ENCODE measurements at places on chromosomes 16 and 17.

DNA sequence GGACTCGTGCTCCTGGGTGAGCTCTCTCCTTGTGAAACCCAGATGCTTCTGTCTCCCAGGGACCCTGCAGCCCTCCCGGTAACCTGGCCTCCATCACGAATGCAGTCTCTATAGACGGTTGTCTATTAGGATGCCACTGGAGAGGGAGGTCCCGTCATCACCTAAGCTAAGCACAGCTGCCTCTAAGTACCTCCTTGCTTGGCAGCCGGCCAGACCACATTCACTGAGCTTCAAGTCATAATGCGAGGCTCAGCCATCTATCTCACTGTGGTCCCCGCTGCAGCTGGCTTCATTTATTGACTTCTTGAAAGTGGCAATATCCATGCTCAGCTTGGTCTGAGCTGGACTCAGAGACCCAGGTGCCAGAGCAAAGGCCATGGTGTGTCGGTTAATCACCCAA lies 74.5 kb upstream of the HSBP1 start:
- DNase-seq = peak; percentile 48

DNA sequence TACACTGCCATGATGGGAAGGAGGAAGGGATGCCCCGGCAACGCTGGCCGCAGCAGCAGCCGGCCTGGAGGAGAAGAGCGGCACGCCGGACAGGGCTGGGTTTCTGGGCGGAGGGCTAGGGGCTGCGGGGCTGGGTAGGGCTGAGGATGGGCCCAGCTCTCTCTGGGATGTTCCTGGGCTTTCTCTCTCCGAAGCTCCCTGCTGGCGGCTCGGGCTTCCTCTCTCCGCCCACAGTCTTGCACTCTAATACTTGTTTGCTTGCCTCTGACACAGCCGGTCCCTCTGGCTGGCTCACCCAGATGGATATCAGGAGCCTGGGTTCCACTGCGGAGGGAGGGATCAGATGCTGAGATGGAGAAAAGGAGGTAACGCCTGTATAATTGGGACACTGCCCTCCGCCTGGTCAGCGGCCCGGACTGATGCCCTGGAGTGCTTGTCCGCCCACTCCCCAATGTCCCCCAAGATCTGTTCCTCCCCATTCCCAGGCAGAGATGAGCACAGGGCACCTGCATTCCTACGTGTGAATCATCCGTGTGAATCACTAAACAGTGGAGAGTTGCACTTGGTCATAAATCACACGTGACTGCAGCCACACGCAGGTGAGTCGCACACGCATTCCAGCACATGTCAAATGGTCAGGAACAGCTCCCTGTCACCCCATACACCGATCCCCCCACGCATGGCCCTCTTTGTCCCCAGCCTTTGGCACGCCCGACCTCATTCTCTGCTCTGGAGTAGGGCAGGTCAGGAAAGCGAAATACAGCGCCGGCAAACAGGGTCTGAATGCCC lies at the start of gene ALOXE3:
TSS of gene ALOXE3 (minus strand) at position 535 of the 789 bp plus-strand sequence. CDS start at position 11, 524 bp downstream.
- DNase-seq = no peak

GRCh38 chr17:15346066-15346595 lies 4.7 kb upstream of the TEKT3 start:
- DNase-seq = no peak

GRCh38 chr16:49465661-49466528 lies 92.3 kb downstream of the C16orf78 start:
- no peak for DNase-seq

GRCh38 chr16:89601906-89602272 lies 11.6 kb upstream of the DPEP1 start:
- DNase-seq = no peak

DNA sequence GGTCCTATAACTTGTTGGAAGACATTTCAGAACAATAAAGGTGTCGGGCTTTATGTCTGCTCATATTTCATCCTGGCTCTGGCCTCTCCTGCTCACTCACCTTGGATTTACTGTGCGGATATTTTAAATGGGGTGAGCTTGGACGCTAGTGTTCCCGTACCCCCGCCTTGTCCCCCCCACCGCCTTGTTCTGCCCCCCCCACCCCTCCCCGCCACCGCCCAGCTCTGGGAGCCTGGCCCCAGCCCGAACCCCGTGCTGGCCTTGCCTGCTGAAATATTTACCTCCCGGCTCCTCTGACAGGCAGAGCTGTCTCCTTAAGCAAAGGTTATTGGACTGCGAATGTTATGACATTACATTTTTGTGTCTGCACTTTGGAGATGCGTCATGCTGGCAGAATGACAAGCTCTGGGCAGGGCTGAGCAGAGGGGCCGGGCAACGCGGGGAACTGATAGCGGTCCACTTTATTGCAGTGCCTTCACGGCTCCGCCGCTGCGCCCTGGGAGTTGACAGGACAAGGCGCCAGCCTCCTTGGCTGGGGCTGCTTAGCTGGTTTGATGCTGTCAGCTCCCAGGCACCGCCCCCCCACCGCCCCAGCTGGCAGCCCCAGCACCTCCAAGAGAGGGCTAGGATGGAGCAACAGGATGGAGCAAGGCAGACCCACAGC lies 222.5 kb upstream of the GSE1 start:
- no peak for DNase-seq

GRCh38 chr16:22898874-22899348 lies 84.9 kb downstream of the HS3ST2 start:
- DNase-seq = no peak

DNA sequence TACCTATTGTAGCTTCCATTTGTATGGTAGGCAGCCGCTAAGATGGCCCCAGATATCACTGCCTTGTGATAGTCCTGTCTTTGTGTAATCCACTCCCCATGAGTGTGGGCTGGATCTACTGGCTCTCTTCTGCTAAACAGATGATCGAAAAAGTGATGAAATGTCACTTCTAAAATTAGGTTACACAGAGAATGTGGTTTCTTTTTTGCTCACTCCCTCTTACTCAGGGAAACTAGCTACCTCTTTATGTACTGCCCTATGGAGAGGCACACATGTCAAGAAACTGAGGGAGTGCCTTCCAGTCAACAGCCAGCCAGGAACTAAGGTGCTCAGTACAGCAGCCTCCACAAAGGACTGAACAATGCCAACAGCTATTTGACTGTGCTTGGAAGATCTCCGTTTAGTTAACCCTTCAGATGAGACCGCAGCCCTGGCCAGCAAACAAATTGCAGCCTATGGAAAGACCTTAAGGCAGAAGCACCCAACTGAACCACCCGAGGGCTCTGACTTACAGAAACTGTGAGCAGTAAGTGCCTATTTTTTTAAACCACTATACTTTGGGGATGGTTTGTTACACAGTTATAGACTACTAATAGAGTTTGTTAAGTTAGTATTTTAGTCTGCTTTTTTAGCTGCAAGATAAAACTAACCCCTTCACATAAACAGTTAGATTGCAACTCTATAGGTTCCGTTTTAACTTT lies 113.2 kb upstream of the MAF start:
- DNase-seq = no peak

DNA sequence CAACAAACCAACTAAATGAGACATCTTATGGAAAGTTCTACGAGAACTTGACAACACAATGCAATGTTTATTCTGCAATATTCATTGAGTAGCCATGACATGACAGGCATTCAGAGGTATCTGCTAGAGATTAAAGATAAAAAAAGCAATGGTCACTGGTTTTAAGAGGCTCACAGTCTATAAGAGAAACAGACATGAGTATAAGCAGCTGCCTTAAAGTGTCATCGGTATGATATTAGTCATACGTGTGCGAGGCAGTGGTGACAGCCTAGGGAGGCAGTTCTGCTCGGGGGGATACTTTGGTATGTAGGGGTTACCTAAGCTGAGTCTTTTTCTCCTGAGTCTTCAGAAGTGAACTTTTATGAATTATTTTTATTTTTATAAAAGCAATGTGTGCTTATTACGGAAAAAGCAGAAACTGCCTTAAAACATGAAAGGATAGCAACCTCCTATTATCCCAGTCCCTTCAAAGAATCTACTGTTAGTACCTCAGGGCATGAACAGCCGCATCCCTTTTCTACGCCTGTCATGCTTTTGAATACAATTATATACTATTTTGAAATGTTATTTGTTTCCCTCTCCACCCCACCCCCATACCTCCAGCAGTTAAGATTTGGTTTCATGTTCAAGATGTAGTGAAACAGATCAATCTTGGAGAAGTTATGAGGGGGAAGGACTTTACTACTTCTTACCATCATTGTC lies 7.7 kb downstream of the ST6GALNAC1 start:
- no peak for DNase-seq

DNA sequence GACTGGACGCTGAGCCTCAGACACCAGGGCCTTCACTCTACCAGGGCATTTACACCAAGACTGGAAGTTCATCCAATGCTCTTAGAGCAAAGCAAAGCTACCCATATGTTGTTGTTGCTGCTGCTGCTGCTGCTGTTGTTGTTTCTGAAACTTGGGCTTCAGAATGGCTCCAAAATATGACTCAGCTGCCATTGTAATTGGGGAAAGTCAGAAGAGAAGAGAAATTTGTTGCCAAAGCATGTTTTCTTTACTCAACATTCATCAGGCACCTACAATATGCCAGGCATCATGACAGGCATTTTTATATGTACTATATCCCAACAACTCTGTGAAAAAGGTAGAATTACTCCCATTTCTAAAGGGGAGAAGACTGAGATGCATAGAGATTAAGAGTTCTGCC lies 11.9 kb downstream of the KRT32 start:
- no peak for DNase-seq

GRCh38 chr17:1758807-1759206 lies 3.1 kb upstream of the SERPINF1 start:
- no peak for DNase-seq

GRCh38 chr17:79695293-79695790 lies 35.4 kb upstream of the ENPP7 start:
- DNase-seq = no peak

DNA sequence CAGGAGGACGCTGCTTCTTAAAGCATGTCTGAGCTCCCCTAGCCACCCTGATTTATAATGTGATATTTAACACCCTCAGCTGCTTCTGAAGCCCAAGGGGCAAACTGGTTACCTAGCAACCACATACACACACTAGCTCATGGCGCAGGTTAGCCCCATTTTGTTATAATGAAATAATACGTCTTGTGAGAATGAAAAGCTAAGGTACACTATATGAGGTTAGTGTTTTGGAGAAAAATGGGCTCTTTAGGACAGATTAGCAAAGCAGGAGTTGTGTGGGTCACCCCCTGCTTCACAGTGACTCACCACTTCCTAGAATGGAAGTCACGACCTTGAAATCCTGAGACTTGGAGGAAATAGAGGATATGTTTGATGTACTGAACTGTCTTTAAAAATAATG lies 404.8 kb upstream of the HSBP1 start:
- no peak for DNase-seq

- DNase-seq = no peak
These were observed 12.4 kb upstream of the SUPT4H1 start for GRCh38 chr17:58364270-58364942.

DNA sequence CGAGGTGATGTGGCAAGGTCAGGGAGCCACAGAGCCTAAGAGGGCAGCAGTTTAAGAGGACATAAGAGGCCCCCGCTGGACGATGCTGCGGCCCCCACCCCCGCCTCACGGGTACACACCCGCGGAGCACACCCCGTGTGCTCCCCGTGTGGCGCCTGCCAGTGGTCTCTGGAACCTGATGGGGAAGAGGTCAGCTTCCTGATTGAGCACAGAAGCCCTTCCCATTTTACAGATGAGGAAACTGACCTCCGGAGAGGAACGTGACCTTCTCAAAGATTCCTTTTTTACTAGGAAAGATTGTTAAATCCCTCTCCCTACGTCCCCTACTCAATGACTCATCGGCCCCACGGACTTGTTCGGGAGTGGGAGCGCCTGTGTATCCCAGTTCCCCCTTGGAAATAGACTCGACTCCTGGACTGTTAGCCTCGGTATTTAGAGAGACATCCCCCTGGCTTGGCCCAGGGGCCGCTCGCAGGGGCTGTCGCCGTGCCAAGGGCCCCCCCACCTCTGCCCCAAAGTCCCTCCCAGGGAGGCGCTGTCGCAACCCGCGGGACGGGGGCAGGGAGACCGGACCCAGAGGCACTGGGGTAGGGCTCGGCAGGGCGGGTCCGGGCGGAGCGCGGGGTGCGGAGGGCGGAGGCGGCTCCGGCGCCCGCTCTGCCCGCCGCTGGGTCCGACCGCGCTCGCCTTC lies at the start of gene ABCC3:
TSS of gene ABCC3 (plus strand) at position 658 of the 691 bp plus-strand sequence. CDS start 56 bp downstream, outside the sequence.
- DNase-seq = no peak

- DNase-seq = no peak
These were observed 12.0 kb downstream of the SP2 start for GRCh38 chr17:47907932-47908562.

DNA sequence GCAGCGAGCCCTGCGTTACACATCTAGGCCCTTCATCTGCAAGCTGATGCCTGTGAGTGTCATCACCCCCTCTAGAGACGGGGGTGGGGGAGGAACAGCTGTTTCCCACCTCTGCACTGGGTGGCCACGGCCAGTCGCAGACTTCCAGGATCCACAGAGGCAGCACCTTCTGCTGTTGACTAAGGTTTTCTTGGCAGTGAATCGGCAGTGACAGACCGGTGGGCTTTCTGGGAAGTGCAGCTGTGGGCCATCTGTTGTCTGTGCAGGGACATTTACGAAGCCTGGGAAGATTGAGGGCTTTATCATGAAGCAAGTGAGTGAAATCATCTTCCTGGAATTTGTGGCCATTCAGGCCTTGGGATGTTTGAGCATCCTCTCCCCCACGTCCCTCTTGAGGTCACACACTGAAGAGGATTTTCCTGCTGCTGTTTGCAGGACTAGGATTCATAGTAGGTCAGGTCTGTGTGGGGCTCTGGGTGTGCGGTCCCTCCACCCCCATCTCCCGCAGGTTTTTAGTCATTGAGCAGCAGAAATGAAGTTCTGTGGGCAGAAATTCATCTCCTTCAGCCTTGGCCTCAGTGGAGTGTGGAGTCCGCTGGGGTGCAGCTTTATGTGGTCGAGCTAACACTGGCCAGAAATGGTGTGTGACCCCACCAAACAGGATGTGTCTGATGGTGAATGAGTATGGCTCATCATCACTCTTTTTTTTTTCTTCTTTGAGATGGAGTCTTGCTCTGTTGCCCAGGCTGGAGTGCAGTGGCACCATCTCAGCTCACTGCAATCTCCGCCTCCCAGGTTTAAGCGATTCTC lies 12.0 kb downstream of the PGS1 start:
- DNase-seq = no peak

GRCh38 chr16:83743241-83743640 lies 64.5 kb upstream of the HSBP1 start:
- DNase-seq = no peak

GRCh38 chr16:84555418-84556196 lies 51.1 kb upstream of the MEAK7 start:
- DNase-seq = no peak

DNA sequence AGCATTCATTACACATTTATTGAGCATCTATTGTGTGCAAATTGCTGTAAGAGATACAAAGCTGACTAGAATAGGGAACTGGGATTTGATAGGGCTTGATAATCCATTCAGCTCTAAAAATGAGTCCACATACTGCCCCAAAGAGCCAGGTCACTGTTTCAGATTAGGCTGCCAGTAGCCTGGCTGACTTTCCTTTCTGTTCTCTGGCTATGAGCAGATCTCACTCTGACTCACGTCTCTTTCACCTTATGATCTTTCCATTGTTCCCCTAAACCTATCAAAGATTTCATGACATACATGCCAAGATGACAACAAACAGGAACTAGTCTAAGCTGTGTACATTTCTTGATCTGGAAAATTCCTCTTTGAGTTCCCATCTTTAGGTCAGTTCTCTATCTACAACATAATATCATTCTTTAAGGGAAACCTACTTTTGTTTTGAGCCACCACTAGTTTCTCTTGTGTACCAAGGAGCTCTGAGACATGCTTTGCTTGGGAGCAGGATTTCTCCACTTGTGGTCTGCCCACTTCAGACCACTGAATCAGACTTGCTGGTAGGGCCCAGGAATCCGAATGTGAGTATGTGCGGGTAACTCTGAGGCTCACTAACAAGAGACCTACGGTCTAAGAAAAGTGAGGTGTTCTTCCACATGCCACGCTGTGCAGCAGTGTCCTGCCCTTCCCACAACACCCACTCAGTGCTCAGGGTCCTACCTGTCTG lies 40.9 kb upstream of the ICAM2 start:
- no peak for DNase-seq

Measured in NCI-H187 treated with DMSO at 0.1 percent for 48 hours (cell line).